ENCODE measurements at places on chromosomes 16 and 17. TPM values are rescaled to one million over a fixed set of nuclear protein-coding genes. Genes with fewer than 3 reads are reported as not detected.

The SLFN13 gene
- total RNA-seq = 1.0 TPM

The ACSM3 gene
- total RNA-seq = 1.6 TPM

The WSCD1 gene
- 3.1 TPM for total RNA-seq

The KCNJ12 gene
- total RNA-seq = 4.3 TPM

The RPH3AL gene
- 39.9 TPM for total RNA-seq

The TSNAXIP1 gene
- 0.45 TPM for total RNA-seq

The SAP30BP gene
- total RNA-seq = 57.3 TPM

The KCNG4 gene
- total RNA-seq = 0.02 TPM

The CA5A gene
- total RNA-seq = not detected

The ADAM11 gene
- total RNA-seq = 0.94 TPM

The VTN gene
- 7.6 TPM for total RNA-seq

The GP1BA gene
- total RNA-seq = not detected

The MED1 gene
- 37.5 TPM for total RNA-seq

The UTS2R gene
- not detected for total RNA-seq

The SGCA gene
- total RNA-seq = not detected

The SLC2A4 gene
- total RNA-seq = not detected

The ZPBP2 gene
- not detected for total RNA-seq

The ATP1B2 gene
- not detected for total RNA-seq

The C17orf75 gene
- total RNA-seq = 49.7 TPM

The KRTAP16-1 gene
- not detected for total RNA-seq

The DPEP3 gene
- not detected for total RNA-seq

The RAB26 gene
- 1.2 TPM for total RNA-seq

The SOST gene
- not detected for total RNA-seq

The DDX5 gene
- total RNA-seq = 498 TPM

The DHX8 gene
- 54.1 TPM for total RNA-seq

The TP53TG3B gene
- total RNA-seq = not detected

The SCN4A gene
- 0.06 TPM for total RNA-seq

Measured in NCI-H460 (cell line).